ENCODE measurements at places on chromosomes 7 and 10.

- DNase-seq, result peak; percentile 79
These were observed 59.9 kb downstream of the INSIG1 start for GRCh38 chr7:155357573-155358041.

DNA sequence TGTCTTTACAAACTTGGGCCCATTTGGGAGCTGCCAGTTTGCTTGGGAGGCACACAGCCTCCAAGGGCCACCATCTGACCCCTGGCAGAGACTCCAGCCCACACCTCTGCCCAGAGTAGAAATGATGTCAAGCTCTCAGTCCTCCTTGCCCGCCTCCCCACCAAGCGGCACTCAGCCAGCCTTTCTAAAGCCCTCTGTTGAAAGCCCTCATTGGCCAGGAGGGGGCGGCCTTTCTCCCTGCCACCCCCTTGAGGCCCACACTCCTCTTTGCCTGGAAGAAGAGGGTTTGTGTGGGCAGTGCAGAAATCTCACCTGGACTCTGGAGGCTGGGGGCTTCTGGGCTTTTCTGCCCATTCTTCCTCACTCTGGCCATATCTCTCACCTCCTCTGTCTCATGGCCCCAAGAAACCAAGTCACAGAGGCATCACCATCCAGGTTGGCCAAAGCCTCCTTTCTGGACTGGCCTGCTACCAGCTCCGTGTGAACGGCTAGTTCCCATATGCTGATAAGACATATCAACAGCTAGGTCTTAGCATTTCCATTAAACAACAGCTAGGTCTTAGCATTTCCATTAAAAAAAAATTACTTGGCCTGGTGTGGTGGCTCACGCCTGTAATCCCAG lies 36.1 kb downstream of the UBTD1 start:
- peak; percentile 66 for DNase-seq

GRCh38 chr10:128712661-128713400 lies 586.6 kb upstream of the MKI67 start:
- no peak for DNase-seq

DNA sequence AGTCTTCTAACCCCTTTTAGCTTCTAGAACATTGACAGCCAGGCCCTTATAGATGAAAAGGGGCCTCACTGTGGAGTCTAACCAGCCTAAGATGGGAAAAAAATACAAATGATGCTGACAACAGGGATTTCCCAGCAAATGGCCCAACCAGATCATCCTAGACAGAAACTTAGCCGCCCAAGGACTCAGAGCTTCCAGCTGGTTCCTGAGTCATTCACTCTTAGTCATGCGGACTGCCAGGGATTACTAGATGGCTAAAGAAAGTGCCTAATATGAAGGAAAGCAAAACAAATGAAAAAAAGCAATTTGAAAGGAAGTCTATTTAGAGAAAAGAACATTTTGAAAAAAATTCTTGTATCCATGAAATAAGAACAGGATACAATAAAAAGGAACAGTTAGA lies 23.7 kb downstream of the TSPAN14 start:
- no peak for DNase-seq

GRCh38 chr7:22109761-22110160 lies 164.1 kb upstream of the CDCA7L start:
- DNase-seq, result no peak

GRCh38 chr10:102233997-102234396 lies 7.3 kb downstream of the PITX3 start:
- no peak for DNase-seq

- no peak for DNase-seq
These were observed 29.6 kb downstream of the ANKIB1 start for GRCh38 chr7:92275327-92275726.

DNA sequence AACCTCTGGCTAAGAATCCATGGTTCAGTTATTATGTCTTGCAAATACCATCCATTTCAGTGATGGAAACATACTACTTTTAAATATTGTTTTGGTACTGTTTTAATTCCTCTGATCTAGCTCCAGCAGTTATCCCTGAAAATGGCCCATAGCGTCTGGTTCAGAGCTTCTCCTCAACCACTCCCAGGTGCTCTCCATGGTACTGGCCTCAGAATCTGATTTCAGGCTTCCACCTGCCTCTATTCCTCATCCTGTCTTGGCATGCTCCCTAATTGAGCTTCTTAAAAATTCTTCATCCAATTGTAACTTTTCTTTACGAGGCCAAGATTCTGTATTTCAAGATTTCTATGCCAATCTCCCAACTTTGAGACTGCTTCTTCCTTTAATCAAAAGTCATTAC lies 236.3 kb downstream of the HTR7 start:
- DNase-seq, result no peak

DNA sequence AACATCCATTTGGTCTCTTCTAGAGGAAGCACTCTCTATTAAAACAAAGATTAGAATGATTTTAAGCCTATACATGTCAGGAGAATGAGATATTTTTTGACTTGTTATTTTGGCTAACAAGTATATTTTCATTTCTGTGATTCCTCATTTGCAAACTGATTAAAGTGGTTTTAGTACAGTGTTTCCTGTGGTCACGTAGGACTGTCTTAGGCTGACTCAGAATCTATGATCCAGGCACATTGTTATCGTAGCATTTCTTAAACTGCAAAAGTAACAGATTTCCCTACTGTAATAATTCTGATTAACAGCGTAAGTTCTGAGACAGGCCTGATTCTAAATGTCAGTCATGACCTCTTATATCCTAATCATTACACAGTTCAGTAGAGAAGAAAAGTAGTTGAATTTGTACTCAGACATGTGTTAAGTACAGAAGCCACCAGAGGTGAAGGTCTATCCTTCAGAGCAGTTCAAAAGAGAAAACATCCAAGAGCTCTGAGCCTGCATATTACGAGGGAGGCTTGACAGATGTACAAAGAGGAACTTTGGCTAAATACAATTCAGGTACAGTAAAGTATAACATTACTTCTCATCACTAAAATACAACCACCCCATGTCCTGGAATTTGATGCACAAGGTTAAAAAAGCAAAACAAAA lies 124.1 kb upstream of the TEX47 start:
- no peak for DNase-seq

DNA sequence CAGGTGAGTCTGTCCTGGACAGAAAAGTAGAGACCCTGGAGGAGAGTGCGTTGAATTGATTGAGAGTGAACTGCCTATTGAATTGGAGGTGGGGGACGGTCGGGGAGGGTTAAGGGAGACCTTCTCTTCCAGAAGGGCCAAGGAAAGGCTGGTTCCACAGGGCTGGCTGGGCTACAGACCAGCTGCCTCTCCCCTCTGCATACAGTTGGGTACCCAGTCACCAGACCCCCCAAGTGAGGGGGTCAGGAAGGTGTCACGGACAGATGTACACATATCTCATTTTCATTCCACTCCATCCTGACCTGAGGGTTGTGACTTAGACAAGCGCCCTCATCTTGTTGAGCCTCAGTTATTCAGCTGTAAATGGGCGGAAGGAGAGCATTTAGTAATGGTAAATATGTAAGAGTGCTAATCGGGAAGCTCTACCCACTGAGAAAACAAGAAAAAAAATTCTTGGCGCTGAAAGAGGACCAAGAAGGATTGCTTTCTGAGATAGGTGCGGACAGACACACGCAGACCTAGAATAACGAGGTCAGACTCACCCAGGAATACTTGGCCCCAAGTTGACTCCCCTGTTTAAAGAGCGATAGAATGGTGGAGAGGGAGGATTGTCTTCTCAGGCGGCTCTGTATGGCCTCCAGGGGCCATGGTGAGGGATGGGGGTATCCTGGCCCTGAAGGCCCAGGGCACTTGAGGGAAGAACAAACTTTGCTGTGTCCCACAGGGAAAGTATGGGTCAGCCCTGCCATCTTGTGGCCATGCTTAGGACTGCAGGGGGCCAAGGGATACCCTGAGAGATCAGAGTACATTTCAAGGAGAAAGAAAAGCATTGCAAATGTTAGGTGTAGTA lies 7.2 kb upstream of the MBL2 start:
- no peak for DNase-seq

DNA sequence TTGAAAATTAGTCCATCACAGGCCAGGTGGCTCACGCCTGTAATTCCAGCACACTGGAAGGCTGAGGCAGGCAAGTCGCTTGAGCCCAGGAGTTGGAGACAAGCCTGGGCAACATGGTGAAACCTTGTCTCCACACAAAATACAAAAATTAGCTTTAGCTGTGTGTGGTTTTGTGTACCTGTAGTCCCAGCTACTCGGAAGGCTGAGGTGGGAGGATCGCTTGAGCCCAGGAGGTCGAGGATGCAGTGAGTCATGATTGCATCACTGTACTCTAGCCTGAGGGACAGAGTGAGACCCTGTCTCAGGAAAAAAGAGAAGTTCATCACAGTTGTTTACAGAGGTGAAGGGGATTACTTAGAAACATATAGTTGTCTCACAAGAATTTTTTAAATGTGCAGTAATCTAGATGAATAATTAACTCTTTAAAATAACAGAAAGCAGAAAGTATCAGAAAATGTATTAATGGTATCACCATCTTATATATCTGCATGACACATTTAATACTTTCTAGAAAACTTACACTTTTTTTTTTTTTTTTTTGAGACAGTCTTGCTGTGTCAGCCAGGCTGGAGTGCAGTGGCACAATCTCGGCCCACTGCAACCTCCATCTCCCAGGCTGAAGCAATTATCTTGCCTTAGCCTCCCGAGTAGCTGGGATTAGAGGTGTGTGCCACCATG lies 8.9 kb downstream of the LCOR start:
- no peak for DNase-seq

GRCh38 chr10:43151371-43151770 lies 13.1 kb downstream of the CSGALNACT2 start:
- DNase-seq, result no peak

DNA sequence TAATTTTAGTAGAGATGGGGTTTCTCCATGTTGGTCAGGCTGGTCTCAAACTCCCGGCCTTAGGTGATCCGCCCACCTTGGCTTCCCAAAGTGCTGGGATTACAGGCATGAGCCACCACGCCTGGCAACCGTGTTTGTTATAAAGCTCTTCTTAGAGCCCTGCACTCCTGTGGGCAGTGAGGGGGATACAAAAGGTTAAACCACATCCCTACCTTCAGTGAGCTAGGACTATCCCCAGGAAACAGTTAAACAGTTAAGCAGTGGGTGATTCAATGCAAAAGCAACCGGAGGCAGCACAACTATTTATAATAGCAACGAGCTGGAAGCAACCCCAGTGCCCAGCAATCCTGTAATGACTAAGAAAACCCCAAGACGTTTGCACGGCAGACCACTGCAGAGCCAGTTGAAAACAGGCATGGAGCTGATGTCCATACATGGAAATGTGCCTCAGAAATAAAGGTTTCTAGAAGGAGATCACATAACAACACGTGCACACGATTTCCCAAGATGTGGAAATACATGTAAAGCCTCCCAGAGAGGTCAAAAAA lies 107.2 kb upstream of the LYZL2 start:
- no peak for DNase-seq

DNA sequence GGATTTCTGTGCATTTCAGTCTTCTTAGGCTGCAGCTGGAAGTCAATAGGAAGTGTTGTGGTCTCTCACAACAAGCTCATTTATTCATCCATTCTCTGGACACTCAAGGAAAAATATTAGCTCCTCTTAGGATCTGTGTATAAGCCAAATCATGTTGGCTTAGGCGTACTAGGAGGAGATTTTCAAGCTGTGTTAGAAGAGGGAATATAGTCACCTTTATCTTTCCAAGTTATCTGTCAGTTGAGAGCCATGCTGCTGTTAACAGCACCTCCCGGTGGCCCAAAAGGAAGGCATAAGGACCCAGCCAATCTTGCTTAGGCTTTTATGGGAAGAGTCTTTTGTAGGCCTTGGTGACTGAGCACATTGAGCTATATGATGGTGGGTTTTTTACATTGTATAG lies 220.0 kb downstream of the LRMDA start:
- no peak for DNase-seq

DNA sequence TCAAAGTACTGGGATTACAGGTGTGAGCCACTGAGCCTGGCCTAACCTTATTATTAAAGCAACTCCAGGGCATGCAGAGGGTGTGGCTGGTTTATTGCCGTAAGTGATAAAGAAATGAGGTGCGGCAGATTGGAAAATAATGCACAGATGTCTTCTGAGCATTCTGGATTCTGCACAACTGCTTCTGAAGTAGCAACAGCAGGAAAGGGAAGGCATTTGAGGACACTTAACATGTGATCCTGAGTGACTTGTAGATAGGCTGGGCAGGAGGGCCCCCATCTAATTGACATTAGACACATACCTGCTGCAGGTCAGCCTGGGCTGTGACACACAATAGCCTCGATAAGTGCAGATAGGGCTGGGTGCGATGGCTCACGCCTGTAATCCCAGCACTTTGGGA lies 5.6 kb downstream of the RHBDD2 start:
- DNase-seq, result no peak

DNA sequence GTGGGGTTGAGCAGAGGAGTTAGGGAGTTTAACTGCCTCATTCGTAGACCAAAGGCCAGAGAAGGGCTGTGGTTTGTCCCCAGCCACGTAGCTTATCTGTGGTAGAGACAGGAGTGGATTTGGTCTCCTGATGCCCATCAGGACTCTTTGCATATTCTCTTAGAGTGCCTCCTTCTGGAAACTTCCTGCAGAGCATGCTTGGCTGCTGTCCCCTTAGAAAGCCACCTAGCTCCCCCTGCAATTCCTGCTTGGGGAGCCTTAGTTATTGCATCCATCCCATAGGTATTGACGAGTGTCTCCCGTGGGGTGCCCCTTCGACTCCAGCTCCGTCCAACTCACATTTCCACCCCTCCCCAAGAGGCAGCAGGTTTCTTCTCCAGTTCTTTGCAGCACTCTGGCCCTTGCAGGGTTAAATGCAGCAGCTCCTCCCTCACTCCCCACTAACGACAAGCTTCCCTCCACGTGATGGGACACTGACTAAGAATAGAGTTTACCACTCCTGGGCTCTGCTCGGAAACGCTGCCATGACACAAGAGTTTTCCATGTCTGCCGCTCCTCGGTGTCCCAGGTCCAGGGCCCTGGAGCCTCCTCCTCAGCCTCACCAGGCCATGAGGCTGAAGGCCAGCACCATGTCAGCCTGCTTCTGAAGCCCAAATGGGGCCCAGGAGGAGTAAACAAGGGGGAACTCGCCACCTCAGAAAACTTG lies 147.8 kb upstream of the UNC5B start:
- DNase-seq, result no peak

DNA sequence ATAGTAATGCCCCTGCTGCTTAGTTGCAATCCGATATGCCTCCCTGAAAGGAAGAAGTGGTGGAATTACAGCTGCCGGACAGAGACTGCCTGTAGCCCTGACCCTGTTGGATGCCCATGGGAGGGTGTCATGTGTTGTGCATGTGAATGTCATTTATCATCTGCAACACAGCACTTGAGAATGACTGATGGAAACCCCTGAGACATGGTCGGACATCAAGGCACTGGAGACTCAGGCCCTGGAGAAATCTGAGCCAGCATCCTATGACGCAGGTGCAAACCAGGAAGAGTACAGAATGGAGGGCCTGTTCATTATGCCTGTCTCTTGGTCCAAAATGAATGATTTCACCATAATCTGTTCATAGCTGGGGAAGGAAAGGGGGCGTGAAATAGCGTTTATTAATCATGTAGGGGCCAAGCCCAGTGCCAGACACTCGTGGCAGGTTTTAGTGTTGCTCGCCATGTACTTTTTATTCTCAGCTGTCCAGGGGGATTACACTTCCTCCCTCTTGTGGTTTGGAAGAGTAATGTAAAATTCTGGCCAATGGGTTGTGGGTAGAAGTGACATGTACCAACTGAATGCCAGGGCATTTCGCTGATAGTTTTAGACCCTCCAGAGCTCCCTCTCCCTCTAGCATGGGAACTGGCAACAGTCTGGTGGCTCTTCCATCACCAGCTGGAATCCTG lies 23.0 kb upstream of the LEP start:
- DNase-seq, result no peak

GRCh38 chr7:111082351-111082750 lies 8.6 kb upstream of the LRRN3 start:
- DNase-seq, result no peak
